ENCODE measurements at places on chromosomes 13 and 19. TPM values are rescaled to one million over a fixed set of nuclear protein-coding genes. Genes with fewer than 3 reads are reported as not detected.

DNA sequence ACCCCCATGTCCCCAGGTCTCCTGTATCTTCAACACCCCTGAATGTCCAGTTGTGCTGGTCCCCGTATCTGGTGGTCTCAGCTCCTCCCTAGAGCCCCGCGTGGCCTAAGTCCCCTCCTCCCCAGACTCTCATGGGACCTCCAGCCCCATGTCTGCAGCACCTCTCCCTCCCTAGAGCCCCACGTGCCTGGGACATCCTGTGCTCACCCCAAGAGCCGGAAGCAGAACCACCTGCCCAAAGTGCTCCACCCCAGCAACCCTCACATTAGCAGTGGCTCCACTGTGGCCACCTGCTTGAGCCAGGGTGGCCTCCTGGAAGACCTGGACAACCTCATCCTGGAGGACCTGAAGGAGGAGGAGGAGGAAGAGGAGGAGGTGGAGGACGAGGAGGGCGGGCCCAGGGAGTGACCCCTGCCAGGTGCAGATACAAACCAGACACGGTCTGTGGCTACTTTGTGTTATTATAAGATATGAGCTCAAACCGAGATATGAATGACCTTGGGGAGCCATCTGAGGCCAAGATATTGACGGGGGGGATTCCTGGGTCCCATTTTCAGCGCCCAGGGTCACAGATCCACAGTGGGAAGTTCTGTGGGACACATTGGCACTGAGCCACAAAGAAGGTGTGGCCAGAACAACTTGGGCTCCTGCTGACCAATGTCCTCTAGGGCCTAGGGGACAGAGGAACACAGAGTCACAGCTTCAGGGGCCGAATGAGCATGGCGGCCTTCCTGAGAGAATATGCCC, 6.0 kb downstream of the SHFL start:
- DNase-seq: no peak

- peak; percentile 54 for DNase-seq
Observed at GRCh38 chr13:51849145-51850101, 4.4 kb upstream of the TMEM272 start.

DNA sequence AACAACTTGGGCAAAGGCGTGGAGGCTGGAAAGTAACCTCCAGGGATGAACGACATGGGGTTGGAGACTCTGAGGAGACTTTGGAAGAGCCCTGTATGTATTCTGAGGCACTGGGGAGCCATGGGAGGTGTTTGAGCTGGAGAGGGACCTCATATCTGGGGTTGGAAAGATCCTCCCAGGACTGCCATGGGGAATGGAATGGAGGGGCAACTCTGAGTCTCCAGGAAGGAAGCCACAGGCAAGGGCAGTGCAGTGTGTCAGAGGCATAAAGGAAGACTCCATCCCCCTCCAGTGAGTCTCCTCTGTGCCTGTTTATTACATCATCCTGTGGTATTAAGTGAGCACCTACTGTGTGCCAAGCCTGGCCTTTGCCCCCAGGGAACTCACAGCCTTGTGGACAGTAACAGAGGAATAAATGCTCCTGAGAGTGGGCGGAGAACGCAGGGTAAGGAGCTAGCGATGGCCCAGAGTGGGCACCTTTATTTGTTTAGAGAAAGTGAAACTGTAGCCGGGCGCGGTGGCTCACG, 7.7 kb downstream of the PEAK3 start:
- DNase-seq: no peak

The MUC16 gene
- total RNA-seq: not detected

- no peak for DNase-seq
Observed at GRCh38 chr19:29409076-29409862, 116.5 kb upstream of the VSTM2B start.
